ENCODE measurements at places on chromosomes 11 and 22.

- DNase-seq = no peak
Observed at GRCh38 chr22:43479962-43480361, 68.1 kb downstream of the MPPED1 start.

DNA sequence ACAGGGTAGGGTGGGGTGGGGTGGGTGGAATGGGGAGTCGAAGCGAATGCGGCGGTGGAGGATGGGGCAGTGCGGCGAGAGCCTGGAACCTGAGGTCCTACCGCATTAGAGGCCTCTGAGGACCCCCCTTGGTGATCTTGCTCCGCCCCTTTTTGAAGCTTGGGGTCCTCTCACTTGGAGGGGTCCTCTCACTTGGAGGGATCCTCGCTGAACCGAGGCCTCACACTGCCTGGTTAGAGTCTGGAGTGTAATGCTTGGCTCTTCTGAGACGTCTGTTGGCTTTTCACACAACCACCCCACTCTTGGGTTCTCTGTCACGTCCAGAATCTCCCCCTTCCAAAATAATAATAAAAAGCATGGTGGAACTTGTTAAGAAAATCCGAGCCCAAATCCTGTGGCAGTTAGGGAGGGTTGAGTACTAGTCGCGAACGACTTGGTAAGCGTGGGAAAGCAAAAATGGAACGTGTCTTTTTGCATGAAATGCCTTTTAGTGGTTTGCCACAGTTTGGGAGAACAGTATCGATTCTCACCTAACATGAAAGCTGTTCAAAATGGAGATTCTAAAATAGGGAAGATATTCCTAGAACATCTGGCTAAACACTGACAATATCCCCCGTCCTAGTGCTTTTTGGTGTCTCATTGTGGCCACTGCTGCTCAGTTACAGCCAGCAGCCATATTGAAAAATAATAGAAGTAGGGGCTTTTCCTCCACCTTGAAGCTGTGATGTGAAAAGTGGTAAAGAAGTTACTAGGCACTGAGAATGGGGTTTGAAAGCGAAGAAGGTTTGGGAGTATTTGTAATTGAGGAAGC, 822 bp downstream of the RBX1 start:
- no peak for DNase-seq

DNA sequence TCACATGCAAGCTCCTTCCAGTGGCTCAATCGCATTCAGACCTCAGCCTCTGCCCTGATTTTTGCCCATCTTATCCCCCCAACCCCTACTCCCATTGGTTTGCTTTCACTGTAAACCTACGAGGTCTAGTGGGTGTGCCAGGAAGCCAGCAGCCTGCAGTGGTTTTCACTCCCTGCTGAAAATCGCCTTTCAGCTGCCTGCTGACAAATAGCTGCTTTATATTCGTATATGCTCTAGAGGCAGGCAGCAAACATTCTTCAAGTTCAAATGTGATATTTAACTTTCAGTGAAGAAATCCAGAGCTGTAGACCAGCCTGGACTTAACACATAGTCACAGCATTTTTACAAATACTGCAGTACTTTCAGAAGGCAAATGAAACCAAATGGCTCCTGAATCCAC, 92.8 kb upstream of the APOA1 start:
- no peak for DNase-seq

DNA sequence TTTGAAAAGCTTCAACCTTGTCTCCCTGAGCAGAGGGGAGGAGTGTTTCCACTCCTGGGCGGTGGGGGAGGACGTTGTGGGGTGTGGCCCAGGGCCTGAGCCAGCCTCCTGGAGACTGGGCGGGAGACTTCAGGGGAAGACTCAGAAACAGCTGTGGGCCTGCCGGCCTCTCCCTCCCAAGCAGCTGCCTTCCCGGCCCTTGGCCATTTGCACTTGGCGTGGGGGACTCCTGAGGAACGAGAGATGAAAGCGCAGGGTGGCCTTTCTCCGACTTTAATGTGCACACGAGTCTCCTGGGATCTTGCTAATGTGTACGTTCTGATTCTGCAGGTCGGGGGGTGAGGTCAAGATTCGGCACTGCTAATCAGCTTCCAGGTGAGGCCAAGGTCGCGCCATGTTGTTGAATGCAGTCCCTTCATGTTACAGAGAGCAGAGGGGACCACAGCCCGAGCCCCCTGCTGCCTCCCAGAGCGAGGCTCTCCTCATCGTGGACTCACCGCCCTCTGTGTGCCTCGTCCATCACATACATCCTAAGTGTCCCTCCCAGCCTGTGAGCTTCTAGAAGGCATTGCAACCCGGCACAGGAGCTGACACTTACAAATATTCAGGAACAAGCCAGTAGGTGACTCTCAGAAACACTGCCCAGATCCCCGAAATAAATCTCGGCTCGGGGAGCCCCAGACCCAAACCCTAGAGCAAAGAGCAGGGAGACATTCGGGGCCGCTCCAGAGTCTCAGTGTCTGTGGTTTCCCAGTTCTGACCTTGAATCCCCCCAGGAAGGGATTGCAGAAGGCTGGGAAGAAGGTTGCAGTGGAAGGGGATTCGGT, 7.7 kb downstream of the LIF start:
- DNase-seq = no peak

DNA sequence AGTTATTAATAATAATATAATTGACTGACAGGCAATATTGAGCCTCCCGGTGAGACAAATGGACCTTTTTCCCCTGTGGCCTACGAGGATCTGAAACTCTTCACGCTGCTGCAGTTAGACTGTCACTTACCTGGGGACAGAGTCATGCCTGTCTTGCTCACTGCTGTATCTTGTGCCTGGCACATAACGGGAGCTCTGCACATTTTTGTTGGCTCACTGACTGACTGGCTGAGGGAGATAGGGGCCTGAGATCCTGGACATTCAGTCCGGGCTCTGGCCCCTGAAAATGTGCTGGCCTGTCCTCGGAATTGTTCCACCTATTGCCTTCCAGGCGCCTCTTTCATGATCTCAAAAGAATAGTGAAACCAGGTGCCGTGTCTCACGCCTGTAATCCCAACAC, 743 bp upstream of the CD3D start:
- no peak for DNase-seq

- DNase-seq = peak; percentile 25
Observed at GRCh38 chr11:45885274-45885920, at the start of gene MAPK8IP1. Gene MAPK8IP1, plus strand, starts transcription at chr11:45885651. Its CDS starts 170 bp downstream, at chr11:45885821.

DNA sequence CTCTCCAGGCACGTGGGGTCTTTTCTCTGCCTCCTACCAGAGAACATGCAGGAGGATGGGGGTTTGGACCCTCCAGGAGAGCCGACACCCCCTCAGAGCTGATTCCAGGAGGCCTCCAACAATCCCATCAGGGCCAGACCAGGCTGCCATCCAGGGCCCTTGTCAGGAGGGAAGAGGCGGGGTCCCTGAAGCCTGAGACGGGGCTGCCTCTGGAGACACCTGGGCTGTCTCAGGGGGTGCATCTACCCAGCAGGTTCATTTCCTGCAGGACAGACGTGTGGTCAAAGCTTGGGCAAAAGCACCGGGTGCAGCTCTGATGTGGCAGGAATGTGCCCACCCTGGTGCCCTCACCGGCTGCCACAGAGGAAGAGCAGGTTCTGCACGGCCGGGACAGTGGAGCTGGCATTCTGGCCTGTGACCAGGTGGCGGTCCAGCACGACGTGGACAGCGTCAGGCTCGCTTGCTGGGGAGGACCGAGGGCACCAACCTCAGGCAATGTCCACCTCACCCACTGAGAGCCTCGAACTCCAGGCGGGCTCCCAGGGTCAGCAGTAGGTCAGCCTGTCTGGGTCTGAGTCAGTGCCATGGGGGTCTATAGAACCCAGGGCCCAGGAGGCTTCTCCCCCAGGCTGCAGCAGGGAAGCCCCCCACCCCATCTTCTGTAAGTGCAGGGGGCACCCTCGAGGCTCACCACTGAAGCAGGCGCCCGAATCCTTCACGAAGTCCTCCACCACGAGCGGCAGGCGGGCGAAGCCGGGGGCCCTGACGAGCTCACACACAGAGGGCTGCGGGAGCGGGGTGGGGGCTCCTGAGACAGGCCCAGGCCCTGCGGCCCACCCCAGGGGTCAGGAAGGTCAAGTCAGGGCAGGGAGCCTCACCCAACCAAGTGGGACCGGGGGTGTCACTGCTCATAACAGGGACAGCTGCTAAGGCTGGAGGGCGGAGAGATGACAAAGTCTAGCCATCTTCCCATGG, 6.4 kb downstream of the GATD1 start:
- no peak for DNase-seq

- no peak for DNase-seq
Observed at GRCh38 chr11:36253238-36253637, 36.0 kb downstream of the COMMD9 start.

GRCh38 chr22:30650508-30651116, 15.0 kb downstream of the SLC35E4 start:
- DNase-seq = no peak
